ENCODE measurements at places on chromosomes 6 and 20. TPM values are rescaled to one million over a fixed set of nuclear protein-coding genes. Genes with fewer than 3 reads are reported as not detected.

The ID4 gene
- 4.8 TPM for total RNA-seq

The OSER1 gene
- 29.1 TPM for total RNA-seq

The DEFB124 gene
- total RNA-seq: not detected

The TCF15 gene
- total RNA-seq: 14.2 TPM

The IPCEF1 gene
- 4.1 TPM for total RNA-seq

The VSX1 gene
- not detected for total RNA-seq

The NCOA5 gene
- total RNA-seq: 11.0 TPM

The RAD21L1 gene
- total RNA-seq: not detected

The TINAG gene
- total RNA-seq: 0.56 TPM

The LIN28B gene
- not detected for total RNA-seq

The CGAS gene
- 7.6 TPM for total RNA-seq

The RIMS4 gene
- not detected for total RNA-seq

The UST gene
- total RNA-seq: 1.6 TPM

The NHLRC1 gene
- 0.90 TPM for total RNA-seq

The ATG5 gene
- 18.7 TPM for total RNA-seq

The CDK5RAP1 gene
- 17.6 TPM for total RNA-seq

The SLC44A4 gene
- not detected for total RNA-seq

Measured in heart left ventricle (tissue), 16 donors.